NCI-H1694 treated with DMSO at 0.1 percent for 48 hours (cell line): ENCODE measurements at places on chromosomes 2 and 18.

- no peak for DNase-seq
Measured at GRCh38 chr18:310042-310441, 42.2 kb upstream of the THOC1 start.

DNA sequence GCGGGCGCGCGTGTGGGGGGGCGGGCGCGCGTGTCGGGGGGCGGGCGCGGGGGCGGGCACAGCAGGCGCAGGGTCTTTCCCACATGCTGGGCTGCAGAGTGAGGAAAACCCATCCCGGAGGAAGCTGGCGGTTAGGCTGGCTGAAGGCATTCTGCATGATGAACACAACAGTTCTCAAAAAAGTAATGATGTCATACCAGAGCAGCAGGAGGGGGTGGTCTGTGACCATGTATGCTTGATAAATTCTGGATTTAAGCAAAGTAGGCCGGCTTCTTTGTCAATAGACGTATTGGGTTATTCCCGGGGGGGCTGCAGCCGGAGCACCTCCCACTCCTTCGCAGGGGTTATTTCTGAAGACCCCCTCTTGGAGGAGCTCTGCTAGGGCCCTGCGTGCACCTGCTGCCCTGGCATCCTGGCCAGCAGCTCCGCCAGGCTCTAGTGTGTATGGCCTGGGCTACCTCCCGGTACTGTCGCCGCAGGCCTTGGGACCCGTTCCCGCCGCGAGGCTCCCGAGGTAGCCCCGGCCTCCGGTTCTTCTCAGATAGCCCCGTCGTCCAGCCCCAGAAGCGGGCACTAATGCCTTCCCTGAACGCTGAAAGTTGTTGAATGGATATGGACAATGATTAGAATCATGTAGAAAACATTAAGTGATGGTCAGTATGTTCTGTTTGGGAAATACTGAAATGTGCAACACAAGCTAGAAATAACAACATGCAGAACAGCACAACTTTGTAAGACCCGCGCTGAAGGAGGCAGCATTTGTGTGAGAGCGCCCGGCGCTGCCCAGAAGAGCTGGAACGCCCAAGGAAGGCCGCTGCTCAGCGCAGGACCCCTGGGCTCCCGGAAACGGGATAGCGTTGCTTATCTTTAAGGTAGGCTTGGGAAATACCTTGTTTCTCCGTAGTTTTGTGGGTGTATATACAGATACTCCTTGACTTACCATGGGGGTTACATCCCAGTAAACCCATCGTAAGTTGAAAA lies 101.4 kb upstream of the RAB6C start:
- peak; percentile 55 for DNase-seq

DNA sequence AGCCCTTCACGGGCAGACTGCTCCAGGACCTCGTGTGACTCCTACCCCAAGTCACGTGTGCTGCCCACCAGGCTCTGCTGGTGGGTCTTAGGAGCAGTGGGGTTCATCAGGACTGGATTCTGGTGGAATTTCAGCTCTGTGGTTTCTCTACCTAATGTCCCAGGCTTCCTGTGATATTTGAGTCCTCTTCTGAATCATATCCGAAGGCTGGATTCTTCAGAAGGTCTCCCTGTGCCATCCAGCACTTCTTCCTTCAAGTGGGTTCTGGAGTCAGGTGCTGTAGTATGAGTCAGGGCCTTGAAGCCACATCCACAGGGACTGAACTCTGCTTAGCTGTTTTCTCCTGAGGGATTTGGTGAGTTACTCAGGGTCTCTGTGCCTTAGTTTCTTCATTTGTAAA lies 850.2 kb upstream of the CELF4 start:
- DNase-seq: no peak

DNA sequence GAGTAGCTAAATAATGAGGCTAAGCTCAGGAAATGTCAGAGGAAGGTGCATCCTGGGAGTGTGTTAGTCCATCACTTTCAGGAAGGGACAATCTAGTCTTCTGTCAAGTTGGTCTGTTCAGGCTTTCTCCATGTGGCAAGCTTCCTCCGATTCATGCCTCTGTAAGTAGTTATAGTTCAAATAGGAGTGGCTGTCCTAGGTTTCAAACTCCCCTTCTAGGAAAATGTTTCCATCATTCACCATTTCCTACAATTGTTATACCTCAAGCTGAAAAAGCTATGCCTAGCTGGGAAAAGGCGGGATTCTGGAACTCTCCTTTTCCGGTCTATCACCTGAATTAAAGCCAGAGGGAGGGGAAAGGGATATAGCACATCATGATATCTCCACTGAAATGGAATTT lies 287.7 kb upstream of the ZSWIM2 start:
- DNase-seq: no peak

DNA sequence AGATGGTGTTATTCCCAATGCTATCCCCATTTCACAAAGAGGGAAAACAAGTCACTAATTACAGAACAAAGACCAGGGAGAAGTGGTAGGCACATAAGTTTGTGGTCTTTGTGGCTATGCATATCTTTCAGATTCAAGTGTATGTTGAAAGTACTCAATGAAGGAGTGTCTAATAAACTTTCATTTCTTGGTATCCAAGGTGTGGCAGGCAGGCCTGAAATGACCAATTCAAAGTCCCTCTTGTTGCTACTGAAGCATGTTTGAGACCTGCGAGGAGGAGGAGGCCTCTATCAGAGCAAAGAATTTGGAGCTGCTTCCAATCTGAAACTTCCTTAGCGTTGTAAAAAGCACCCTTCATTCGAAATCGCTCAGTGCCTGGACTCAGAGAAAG lies 60.9 kb upstream of the KLF7 start:
- DNase-seq: no peak

DNA sequence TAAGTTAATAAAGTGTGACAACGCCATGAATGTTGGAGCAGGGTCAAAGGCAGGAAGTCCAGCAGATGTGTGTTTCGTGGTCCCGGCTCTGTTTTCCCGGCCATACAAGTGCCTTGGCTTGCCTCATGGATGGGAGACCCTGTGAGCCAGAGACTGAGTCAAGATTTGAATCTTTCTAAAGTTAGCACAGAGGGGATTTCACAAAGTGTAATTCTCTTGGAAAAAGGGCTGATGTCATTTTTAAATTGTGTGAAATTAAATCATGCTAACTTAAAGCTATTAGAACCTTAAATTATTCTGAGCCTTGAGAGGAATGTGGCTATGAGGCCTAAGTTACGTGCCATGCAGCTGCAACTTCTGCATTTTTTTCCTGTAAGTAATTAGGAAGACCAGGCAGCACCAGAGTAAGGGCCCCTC lies 38.3 kb upstream of the RALBP1 start:
- DNase-seq: no peak

GRCh38 chr2:18503376-18504228 lies 56.9 kb downstream of the RDH14 start:
- DNase-seq: no peak

- no peak for DNase-seq
Measured at GRCh38 chr18:57063601-57064103, 83.2 kb upstream of the BOD1L2 start.

- DNase-seq: no peak
Measured at GRCh38 chr2:73426176-73426575, 40.5 kb downstream of the ALMS1 start.

GRCh38 chr2:105175231-105175630 lies 66.3 kb upstream of the GPR45 start:
- DNase-seq: no peak

DNA sequence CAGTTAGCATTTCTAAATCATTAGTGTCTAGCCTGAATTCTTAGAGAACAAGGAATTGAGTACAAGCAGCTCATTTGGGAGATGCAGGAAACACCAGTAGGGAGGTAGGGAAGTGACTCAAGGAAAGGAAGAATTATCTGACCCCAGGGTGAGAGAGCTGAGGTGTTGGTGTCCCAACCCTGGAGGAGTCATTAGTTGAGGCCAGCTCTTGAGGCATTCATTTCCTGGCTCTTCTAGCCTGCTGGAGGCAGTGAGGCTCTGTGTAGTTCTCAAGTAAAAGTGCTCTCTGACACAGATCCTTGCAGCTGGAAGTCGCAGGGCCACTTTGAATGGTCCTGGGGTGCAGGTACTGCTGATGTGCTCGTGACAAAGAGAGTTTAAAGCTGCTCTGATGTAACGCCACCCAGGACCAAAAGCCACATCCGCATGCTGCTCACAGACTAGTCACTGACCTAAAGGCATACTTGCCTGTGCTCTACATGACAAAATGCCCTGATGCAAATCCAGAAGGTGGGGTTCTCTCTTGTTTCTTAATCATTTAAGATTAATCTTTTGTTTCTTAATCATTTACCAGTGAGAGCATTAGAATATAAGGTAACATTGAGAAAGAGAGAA lies 299.5 kb upstream of the LYPD1 start:
- no peak for DNase-seq

DNA sequence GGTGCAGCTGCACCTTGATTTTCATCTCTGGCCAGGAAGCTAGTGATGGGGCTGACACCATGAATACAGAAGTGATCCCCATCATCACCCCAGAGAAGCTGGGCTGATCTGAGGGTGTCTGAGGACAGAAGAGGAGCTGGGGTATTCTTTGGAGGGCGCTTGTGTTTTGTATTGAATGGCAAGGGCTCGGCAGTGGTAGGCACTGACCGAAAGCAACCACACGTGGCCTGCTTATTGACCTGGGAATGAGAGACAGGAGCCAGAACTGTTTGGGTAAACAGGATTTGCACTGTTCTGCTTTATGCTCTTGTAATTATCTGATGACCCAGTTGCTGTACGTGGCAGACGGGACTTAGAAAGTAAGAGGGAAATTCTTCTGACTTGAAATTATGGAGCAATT lies 62.6 kb upstream of the RPL31 start:
- no peak for DNase-seq

DNA sequence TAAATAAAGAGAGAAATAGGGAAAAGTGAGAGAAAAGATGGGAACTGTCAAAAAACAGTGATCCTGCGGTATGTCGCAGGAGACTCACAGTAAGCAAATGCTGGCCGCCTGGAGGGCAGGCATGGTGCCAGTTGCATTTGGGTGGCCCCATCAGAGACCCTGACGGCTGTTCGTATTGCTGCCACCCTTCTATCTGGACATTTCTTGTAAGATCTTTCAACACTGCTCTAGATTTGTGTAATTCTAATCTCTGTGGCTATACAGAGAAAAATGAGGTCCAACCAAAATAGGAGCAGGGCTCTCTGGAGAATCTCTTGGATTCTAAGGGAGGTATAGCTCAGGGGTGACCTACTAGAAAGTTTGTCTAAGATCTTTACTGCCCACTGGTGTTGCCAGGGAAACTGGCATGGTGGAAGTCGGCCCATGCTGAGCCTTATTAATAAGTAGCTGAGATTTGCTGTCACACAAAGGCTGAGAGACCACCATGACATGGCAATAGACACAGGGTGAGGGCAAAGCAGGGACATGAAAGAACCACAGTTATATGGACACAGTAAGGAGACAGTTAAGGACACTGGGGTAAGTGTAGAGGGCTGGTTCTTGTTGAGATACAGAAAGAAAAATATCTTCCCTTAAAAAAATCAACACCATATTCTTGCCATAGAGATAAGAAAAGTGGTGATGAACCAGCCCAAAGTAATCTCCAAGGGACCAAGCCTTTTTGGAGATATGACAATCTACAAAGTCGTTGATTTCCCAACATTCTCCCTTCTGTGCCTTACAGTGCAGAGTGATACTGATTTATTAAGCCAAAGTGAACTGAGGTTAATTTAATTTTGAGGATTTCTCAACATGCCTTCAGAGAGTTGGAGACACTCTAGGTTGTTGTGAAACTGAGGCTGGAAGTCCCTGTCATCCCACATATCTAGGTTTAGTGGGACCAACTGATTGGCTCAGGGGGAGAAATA lies 26.4 kb upstream of the FZD7 start:
- no peak for DNase-seq

DNA sequence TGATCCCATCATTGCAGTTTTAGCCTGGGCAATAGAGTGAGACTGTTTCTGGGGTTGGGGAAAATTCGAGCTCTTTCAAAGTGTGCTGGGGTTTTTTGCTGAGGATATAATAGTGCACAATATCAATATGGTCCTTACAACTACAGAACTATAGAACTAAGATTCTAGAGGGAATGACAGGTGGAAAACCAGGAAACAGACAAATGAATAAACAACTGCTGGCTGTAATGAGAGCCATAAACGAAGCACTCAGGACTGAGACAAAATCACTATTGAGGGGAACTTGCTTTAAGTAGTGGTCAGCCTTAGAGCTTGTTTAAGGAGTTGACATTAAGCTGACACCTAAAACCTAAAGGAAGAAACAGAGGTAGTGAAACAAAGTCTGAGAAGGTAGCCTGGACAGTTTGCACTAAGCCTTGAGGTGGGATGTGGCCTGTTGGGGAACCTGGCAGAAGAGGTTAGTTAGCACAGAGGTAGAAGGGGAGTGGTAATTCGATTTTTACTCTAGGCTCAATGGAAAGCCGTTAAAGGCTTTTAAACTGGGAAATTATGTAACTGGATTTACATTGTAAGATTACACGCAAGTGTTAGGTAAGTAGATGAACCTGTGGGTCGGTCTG lies 33.8 kb downstream of the LCLAT1 start:
- DNase-seq: no peak

DNA sequence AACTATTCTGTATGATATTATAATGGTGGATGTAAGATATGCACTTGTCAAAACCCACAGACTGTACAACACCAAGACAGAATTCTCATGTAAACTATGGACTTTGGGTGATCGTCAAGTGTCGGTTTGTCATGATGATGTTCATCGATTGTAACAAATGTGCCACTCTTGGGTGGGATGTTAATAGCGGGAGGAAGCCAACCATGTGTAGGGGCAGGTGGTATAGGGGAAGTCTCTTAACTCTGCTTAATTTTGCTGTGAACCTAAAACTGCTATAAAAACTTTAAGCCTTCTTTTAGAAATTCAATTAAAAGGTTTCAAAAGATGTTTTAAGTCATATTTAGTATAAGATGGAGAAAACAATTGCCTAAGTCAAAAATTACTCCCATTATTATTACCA lies 139.0 kb downstream of the ANKRD44 start:
- no peak for DNase-seq

DNA sequence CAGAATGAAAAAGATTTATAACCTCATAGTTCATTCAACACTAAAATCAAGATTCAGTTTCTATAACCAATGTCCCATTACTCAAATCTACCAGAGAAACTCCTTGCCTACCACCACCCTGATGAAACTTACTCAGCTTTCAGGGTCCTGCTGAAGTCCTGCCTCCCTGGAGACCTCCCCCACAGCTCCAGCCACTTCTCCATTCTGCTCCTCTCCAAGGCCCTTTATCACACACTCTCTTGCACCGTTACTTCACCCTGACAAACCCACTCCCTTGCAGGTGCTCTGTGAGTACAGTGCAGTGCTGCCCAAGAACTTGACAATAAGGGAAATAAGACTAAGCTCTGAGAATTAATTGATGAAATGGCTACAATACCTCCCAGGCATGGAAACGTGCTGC lies 83.5 kb upstream of the CDCA7 start:
- no peak for DNase-seq

DNA sequence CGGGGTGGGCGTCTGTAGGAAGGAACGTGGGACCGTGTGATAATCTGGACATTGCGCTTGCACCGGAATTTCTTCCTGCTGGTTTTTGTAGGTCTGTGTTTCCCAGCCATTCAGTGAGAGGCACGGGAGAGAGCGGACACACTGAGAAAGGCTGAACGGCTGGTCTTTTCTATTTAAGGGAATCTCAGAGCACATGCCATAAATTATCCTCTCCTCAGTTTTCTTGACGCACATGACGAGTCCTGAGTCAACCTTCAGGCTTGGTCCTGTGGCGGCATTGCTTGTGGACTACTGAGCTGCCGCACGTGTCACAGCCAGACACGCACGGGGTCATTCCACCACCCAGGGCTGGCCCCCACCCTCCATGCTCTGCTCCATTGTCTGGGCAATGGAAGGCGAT lies 519.3 kb upstream of the ID2 start:
- DNase-seq: no peak
